ENCODE measurements at places on chromosomes 3 and 15.

DNA sequence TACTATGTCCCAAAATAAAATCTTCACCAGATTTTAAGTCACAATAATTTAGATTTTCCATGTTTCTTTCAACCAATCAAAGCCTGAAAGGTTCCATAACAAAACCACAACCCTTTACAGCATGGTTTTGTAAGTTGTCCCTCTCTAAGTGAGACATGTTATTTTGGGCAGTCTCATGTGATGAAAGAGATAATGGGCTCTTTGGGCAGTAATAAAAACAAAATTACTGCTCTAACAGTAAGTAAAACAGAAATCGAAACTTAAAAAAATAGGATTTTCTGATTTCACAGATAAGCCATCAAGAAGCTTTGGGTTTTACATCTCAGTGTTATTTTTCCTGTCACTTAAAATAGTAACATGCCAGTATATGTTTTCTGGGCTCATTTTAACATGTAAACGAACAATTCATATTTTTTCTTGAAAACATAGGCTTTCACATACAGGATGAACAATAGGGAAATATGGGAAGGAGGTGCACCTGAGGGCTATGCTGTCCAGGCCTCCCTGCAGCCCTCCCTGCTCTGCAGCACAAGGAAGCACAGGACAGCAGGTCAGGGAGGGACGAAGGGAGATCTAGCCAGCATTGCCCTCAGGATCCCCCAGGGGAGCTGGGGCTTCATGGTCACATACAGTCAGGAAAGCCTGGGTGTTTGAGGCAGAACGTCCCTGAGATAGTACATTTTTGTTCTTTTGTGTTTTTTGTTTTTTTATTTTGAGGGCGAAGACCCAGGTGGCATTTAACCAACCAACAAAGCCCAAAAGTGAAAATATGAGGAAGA, 157.4 kb downstream of the SHOX2 start:
- no peak for DNase-seq

DNA sequence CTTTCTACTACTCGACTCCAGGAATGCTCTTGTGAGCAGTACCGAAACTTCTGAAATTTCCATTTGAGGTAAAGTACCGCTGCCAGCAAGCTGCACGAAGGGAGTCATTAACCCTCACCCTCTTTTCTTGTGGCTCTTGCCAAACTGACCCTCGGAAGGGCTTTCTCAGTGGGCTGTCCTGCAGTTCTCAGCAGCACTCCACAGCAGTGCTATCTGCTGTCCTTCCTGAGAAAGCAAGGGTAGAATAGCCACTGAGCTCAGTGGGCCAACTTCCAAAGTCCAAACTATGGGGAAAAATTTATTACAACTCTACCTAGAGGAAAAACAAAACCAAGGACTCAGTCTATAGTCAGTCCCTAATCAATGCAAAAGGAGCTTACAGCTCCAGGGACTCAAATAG, 38.5 kb upstream of the COL8A1 start:
- DNase-seq, result no peak

GRCh38 chr3:2525968-2526367, 427.3 kb downstream of the CNTN4 start:
- no peak for DNase-seq

DNA sequence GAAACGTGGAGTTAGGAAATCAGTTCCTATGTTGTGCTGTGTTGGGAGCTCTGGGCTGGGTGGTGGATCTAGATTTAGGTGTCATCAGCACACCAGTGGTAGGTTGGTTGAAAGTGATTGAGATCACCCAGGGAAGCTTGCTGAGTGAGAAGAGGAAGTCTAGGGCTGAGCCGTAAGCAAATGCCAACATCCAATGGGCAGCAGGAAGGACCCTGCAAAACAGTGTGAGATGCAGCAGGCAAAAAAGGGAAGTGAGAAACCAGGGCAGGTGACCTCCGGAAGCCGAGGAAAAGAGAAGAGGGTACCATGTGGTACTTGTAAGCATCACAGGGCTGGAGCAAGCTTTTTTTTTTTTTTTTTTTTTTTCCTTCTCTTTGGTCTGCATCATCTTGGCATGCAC, 15.9 kb upstream of the COPG1 start:
- no peak for DNase-seq

- DNase-seq, result no peak
These were observed 1.7 kb downstream of the TIMP4 start for GRCh38 chr3:12157026-12157425.

DNA sequence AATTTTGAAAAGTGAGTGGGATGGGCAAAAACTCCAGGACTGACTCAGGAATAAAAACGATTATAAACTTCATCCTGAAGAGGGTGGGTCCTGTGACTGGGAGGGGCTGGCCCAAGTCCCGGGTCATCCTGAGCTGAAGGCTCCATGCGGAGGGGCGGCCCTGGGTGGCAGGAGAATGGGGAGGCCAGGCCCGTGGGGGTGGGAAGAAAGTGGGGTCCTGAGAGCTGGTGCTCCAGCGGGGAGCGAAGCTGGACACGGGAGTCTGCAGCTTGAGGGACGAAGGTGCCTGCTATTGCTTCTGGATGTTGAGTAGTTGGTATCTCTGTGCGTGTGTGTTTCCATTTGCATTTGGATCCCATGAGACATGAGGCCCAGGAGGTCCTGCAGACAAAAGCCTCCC, 4.7 kb upstream of the OCA2 start:
- no peak for DNase-seq

DNA sequence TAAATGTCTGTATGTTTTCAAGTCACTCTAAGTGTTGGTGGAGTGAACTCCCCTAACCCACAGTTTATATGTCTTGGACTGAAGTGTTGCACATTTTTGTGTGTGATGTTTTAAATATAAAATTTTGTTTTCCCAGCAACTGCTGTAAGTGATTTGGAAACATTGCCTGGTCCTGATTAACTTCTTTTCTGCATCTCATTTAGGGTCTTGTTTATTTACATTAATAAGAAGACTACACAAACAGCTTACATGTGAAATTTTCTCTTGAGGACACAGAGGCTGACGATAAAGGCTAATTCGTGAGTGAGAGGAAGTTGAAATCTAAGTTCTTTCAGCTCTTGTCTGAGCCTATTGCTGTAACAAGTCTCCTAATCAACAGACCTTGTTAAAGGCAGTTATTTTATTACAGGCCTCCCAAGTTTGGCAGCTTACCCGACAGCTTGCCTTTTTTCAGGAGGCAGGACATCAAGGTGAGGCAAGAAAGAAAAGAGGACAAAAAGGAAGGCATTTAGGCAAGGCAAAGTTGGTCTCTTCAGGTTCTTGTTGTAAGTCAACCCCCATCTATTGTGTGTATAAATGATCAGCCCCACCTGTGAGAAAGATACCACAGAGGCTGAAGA, 177.7 kb upstream of the NR2E3 start:
- DNase-seq, result no peak

DNA sequence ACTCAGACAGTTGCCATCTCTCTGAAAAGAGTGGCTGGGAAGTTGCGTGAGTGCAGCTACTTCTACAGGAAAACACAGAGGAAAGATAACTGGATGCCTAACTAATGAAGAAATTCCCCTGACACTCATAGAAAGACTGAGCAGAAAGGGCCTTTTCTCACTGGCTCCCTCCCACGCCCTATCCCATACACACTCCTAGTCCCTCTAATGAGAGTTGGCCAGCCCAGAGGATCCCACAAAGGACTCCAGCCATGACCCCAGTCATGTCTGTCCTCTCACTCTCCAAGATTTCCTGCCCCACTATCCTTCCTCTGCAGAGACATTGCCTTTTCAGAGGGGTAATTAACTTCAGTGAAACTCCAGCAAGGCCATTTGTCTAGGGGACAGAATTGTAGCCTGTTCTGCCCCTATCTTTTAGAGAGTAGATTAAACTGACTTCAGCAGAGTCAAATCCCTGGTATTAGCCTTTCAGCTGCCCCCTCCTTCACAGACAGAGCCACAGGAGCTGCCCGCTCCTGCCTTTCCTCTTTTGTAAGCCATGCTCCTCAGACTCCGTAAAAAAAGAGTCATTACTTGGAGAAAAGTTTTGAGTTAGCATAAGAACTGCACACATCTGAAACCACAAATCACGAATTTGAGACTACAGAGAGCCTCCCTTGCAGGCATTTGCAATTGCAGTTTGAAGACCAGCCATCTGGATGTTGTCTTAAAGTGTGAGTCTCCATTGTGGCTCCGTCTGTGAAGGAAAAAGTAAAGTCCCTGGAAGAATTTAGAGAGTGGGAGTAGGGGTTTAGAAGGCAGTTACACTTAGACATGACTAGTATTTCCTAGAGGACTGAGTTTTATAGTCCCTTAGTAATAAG, 129.1 kb upstream of the SEMA6D start:
- no peak for DNase-seq

GRCh38 chr3:148789146-148789545, 38.5 kb upstream of the CPB1 start:
- DNase-seq, result no peak

GRCh38 chr15:90231028-90232017, 2.4 kb downstream of the CIB1 start:
- no peak for DNase-seq

DNA sequence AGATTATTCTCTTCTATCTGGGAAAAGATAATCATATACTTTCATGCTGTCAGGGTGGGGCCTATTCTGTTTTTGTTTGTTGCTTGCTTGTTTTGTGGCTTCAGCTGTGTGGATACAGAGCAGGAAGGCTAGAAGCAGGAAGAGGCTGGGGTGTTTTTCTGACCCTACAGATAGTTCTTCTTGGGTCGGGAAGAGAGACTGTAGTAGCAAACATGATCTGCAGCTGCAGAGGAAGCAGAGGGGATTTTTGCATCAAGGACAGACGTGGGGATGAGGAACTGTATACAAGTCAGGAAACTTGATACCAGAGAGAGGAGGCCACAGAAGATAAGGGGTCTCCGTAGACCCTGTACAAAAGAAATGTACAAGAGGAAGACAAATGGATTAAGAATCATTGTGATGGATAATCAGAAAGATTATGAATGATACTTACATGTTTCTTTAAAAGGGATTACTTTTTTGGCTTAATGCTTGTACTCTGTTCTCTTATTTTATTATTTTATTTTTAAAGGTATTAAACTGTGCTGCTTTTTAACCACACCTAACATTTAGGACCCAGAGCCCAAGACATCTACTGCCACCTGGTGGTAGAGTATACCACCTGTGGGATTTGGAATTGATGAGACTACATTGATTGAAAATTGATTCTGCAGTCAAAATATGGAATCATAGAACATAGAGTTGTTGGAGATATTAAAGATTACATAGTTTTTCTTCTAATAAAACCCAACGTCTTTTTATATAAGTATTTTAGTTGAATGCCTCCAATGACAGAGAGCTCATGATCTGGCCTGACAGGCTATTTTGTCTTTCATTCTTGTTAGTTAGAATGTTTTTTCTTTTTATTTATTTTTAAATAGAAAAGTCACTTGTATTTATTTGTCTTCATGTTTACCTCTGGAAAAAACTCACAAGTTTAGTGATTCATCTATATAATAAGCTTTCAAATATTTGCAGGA, 87.3 kb upstream of the ROPN1 start:
- no peak for DNase-seq

DNA sequence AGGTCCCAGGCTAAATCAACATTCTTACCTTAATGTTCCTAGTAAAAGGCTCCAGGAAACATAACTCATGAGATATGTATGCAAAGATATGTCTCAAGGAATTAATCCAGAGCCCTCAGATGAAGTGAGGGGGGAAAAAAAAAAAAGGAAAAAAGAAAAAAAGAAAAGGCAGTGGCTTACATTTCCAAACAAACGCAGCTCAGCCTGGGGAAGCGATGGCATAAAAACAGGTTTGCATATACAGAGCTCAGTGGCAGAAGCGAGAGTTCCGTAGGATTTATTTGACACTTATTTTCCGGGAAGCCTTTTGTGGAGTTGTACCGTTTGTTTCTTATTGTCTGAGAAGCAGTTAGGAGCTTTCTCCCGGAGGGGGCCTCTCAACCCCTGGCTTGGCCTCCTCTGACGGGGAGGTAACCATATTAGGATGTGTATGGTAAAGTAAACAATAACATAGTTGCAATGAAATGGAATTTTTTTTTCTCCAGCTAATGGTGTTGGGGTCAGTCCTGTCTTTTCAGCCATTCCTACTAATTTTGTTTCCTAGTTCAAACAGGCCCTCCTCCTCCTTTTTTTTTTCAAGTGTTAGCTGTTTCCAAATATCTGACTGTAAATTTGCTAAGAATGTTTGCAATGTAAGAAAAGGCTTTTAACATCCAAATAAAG, 338.6 kb downstream of the FOXP1 start:
- no peak for DNase-seq

GRCh38 chr15:70382009-70382749, 284.5 kb upstream of the TLE3 start:
- DNase-seq, result no peak

DNA sequence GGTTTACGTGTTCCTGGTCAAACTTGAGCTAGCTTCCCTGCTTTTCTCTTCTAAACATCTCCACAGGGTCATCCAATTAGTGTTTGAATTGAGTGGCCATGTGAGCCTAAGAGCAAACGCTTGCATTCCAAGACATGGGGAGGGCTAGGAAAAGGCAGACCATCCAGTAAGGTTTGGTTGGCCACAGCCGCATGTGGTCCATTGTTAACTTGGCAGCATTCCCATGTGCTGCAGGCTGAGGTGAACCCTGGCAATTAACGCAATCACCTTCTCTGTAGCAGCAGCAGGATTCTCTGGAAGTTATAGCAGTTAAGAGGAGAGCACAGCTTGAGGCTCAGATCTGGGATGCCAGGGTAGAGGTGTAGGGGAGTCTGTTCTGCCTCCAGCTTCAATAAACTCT, 502.2 kb upstream of the LMCD1 start:
- no peak for DNase-seq

- no peak for DNase-seq
These were observed 23.4 kb downstream of the PLA2G4D start for GRCh38 chr15:42070976-42071350.

DNA sequence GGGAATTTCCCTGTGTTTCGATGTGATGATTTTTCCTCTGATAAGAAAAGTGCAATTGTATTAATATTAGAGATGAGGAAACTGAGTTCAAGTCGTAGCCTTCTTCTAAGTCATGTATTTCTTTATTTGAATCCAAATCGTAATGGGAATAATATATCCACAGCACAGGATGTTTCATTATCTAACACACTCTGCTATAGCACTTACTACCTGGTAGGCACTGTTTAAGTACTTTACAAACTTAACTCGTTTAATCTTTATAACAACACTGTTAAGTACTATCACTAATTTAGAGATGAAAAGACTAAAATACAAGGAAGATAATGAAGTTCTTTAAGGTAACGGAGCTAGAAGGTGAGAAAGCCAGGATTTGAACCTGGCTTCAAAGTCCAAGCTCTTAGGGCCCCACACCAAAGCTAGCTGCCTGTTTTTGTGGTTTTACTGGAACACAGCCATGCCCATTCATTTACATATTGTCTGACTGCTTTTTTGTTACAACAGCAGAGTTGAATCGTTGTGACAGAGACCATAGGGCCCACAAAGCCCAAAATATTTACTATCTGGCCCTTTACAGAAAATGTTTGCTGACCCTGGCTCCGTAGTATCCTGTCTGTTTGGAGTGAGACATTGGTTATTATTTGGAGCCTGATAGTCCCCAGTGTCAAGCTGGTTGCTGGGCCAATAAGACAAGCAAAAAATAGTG, 9.6 kb upstream of the ATP13A3 start:
- DNase-seq, result no peak

Measured in NCI-H510A (cell line).